Posterior cingulate gyrus (tissue), 11 donors: ENCODE measurements at places on chromosomes 11 and 22.

GRCh38 chr11:36372101-36372771 lies 76.1 kb downstream of the PRR5L start:
- DNase-seq, result no peak

DNA sequence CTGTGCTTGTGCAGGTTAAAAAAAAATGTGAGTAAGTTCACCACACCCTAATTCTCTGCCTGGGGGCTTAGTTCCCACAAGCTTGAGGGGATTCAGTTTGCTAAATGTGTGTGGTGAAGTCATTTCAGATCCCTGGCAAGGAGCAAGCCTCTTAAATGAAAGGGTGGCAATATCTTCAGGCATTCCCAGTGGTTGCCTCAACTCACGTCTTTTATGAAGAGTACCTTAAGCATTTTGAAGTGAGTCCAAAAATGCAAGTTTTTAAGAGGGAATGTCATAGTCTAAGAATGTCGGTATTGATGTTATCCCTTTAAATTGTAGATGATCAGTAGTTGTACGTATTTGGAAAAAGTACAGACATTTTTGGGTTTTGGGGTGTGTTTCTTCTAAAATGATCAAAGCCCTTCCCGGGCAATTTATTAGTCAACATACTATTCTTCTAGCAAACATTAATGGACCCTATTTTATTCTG lies 4.9 kb downstream of the TCP11L1 start:
- no peak for DNase-seq

- no peak for DNase-seq
Observed at GRCh38 chr11:71482746-71483364, 29.9 kb downstream of the NADSYN1 start.

DNA sequence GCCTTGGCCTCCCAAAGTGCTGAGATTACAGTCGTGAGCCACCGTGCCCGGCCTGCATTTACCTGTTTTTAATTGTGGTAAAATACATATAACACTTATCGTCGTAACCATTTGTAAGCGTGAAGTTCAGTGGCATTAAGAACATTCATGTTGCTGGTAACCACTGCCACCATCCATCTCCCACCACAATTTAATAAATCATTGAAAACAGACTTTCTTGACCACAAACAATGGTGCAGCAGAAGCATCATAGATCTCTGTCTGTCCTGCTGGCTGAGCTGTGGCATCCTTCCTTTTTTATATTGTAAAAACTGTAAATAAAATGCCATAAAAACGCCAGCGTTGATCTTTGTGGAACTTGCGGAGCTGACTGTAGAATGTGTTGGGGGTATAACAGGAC lies 24.3 kb downstream of the LRP5 start:
- DNase-seq, result no peak

- DNase-seq, result peak; percentile 0
Observed at GRCh38 chr11:44630511-44631210, 65.2 kb downstream of the CD82 start.

- DNase-seq, result no peak
Observed at GRCh38 chr11:9459667-9460321, 1.0 kb upstream of the ZNF143 start.

GRCh38 chr11:80595011-80595410 lies 1154.2 kb upstream of the TENM4 start:
- DNase-seq, result no peak

GRCh38 chr22:38239101-38239761 lies 33.6 kb downstream of the TMEM184B start:
- no peak for DNase-seq

- DNase-seq, result no peak
Observed at GRCh38 chr11:68979931-68980775, 633 bp downstream of the MRGPRD start.

DNA sequence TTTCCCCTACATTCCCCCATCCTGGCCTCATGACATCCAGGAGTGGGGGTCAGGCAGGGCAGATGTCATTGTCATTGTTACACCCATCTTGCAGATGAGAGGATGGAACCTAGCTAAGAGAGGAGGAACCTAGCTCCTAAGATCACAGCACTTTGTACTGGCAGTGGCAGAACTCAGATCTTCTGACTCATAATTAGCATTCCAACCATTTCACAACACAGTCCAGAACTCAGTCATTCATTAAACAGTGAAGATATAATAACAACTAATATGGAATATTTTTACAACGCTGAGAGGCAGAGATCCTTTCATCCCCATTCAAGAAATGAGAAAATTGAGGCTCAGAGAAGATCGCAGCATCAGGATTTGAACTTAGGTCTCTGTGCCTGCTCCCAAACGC lies 127.8 kb downstream of the CHST1 start:
- no peak for DNase-seq

DNA sequence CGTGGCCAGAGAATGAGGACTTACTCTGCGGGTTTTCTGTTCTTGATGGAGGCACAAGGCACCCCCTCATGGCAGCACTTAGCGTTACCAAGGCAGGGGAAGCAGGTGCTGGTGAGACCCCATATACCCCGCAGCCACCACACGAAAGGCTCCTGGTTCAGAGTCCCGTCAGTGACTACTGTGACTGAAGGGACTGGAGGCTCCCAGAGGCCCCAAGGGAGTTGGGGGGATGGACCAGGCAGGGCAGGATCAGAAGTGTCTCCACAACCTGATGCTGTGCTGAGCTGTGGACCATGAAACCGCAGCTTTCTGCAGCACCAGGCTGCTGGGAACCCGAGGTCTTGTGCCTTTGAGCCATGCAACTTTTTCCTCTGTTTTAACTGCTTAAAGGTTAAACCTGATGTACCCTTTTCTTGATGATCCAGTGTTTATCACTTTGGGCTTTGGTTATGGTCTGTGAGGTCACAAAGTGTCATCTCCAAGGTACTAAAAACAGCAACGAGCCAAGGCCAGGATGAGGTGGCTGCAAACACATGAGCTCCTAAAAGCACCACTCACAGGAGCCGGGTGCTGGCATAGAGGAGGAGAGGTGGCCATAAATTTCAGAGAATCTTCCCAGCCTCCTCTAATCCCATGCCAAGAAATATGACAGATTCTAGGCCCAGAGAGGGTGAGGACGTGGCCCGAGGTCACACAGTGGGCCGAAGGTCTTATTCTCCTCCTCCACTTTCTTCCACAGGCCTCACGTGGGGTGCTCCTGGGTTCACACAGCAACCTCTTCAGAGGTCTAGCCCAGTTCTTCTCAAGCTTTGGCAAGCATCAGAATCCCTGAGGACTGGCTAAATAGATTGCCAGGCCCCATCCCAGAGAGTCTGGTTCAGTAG lies 4.2 kb upstream of the LRRC32 start:
- no peak for DNase-seq

GRCh38 chr11:123318623-123319022 lies 111.4 kb upstream of the GRAMD1B start:
- DNase-seq, result no peak

DNA sequence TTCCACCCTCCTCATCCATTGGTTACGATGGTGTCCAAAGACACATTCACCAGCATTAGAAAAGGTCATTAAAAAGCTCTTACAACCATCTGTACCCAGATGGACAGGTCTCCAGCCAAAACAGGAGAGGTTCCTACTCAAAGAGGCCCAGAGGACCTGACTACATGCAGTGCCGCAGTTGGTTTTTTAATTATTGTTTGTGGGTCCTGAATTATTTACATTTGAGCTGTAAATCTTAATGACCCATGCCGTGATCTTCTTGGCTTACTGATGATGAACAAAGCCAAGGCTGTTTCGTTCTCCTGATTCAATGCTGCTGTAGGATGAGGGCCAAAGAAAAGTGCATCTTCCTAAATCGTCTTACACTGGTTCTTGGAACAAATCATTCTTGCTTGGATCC lies 83.7 kb downstream of the CADM1 start:
- DNase-seq, result no peak

DNA sequence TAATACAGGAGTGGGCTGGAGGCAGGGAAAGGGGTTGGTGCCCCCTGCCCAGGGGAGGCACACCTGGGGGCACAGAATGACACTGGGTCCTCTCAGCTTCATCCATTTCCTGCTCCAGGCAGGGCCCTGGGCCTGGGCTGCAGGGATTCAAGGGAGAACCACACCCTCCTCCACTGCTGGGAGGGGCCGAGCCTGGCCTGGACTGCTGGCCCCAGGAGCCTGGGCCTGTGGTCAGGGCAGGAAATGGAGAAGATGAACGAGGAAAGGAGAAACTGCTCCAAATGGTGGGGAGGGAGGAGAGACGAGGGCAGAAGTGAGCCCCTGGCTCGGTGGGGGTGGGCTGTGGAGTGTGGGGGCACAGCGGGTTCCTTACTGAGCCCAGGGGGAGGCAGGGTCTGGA lies 38.1 kb upstream of the KCNQ1OT1 start:
- DNase-seq, result no peak

GRCh38 chr11:102794382-102794781 lies 3.6 kb downstream of the MMP1 start:
- no peak for DNase-seq

DNA sequence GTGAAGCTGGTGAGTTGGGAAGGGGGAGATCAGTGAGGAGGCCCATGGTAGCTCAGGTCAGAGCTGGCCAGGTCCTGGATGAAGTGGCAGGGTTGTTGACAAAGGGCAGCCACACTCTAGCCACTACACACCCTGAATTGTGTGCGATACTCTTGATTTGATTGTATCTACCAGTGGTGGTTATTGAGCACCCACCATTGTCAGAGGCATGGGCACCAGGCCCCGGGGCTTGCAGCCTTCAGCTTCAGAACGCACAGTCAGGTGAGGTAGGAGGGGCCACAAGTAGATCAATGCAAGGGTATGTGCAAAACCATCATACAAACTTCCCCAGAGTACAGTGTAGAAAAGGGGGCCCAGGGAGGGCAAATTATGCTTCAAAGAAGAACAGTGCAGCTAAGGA lies 38.1 kb downstream of the MICAL2 start:
- no peak for DNase-seq

GRCh38 chr11:68582416-68583040 lies 101.8 kb upstream of the GAL start:
- DNase-seq, result no peak

DNA sequence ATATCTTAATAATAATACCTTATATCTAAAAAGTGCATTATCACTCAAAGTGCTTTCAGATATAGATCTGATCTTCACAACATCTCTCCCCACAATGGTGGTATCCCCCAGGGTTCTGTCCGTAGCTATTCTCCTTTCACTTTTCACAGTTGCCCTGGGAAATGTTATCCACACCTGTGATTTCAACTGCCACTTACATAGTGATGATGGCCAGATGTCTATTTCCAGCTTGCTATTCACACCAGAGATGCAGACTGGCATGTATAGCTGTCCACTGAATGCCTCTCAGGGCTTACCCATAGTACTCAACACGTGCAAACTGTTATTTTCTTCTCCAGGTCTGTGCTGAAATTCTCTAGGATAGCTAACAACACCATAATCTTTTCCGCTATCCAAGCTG lies 724.7 kb downstream of the DLG2 start:
- no peak for DNase-seq

GRCh38 chr22:45911601-45912271 lies 65.2 kb downstream of the WNT7B start:
- no peak for DNase-seq

DNA sequence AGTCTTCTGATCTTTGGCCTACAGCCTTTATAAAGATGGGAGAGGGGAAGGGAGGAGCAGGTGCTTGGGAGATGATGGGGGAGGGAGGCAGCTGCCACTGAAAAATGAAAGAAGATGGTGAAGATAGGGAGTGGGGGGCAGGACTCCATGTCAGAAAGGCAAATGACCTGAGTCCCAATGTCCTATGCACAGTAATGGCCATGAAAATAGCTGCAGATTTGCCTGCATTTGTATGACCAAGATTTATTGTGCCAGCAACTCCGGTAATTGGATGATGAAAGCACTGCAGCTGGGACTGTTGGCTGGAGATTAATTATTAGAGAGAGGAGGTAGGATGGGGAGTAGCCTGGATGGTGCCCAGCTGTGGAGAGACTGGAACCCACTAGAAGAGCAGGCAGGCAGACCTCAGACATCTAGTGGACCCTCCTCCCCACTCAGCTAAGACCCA lies 36.1 kb downstream of the NEU3 start:
- DNase-seq, result peak; percentile 24

- no peak for DNase-seq
Observed at GRCh38 chr11:126115816-126116331, 53.2 kb upstream of the CDON start.

GRCh38 chr22:48937032-48937639 lies 890.5 kb downstream of the BRD1 start:
- DNase-seq, result no peak

- no peak for DNase-seq
Observed at GRCh38 chr11:111021131-111021530, 224.4 kb upstream of the POU2AF2 start.

DNA sequence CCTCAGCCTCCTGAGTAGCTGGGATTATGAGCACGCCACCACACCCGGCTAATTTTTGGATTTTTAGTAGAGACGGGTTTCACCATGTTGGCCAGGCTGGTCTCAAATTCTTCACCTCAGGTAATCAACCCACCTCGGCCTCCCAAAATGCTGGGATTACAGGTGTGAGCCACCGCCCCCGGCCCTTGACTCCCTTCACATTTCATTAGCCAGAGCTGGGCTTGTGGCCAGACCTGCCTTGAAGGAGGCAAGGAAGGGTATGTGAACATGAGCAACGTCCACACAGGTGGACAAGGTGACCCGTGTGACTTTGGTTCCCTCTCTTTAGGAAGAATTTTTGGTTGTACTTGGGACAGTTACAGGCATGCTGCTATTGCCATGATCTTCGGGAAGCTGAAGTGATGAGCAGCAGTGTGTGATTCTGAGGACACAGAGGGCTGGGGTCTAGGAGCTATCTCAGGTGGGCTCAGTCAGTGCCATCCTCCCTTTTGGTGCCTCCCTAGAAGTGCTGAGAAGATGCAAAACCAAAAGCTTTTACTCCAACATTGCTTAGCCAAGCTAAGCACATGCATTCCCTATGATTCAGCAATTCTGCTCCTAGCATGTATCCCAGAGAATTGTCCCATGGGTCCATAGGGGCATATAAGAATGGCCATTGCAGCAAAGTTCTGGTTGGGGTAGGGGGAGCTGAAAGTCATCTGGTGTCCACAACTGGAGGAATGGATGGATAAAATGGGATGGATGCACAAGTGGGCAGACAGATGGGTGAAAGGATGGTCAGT lies 6.1 kb downstream of the AP5B1 start:
- DNase-seq, result no peak

DNA sequence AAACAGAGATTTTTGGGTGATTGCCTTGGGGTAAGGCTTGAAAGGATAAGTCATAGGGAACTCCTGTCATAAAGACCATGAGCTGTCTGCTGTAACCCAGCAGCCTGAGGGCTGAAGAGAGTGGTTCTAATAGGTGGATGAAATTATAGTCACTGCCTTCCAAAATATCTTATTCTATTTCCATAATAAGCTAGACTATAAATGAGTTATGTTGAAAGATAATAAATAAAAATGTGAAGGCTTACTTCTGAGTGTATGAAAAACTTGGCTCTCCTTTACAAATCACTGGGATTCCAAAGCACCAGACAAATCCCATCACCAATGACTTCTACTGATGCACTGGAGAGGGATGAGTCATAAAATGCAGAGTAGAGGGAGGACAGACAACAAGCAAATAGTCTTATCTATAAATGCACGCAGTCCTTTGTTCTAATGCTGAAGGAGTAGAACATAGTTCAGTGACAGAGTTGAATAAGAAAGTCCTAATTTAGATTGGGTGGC lies 775.0 kb upstream of the LRRC4C start:
- DNase-seq, result no peak
